NCI-H1092 (cell line): ENCODE measurements at places on chromosomes 11 and 22.

- no peak for DNase-seq
These were observed 186.3 kb downstream of the C11orf91 start for GRCh38 chr11:33514079-33514925.

DNA sequence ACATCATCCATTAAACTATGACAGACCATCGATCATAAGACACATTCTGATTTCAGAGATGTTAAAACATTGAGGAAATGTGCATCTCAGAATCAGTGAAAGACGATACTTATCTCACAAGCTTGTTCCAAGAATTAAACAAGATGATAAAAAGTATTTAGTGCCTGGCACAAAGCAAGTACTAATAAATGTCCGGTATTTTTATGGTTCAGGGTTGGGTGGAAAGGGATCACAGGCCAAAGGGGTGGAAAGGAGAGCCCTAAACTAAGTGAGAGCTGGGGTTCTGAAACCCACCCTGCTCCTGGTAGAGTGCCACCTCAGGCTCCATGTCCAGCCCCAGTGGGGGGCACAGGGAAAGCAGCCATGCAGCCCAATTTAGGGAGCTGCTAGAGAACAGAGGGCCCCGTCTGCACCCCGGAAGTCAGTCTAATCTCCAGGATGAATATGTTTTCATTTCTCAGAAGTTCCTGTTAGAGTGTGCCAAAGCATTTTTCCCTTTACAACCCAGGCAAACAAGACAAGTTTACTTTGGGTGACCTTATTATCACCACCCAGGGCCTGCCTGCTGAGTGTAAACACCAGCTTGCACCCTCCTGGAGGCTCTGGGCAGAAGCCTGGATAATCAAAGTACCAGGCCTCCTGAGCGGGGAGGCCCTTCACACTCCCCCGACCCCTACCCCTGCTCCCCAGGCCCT lies 3.8 kb upstream of the CREB3L1 start:
- DNase-seq, result no peak

DNA sequence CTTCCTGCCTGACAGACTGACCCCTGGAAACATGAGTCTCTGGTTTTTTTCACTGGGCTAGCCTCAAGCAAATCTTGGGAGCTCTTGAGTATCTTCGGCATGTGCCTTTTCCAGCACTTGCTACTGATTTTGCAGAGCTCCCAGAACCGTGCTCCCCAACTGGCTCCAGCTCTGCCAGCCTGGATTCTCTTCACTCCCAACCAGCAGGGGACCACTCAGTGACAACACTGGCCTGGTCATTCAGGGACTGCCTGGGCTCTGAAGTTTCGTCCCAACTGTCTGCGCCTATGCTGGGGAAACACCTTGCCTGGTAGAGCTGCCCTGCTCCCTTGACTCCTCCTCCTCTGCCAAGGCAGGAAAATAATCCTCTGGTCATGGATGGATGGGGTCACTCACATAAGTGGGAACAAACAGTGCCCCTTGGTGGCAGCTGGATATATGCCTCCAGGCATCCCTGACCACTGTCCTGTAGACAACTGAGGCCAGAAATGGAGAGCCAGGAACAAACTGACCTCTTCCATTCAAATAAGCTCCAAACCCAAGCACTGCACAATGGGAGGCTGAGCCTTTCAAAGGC lies 30.2 kb downstream of the POLDIP3 start:
- no peak for DNase-seq

DNA sequence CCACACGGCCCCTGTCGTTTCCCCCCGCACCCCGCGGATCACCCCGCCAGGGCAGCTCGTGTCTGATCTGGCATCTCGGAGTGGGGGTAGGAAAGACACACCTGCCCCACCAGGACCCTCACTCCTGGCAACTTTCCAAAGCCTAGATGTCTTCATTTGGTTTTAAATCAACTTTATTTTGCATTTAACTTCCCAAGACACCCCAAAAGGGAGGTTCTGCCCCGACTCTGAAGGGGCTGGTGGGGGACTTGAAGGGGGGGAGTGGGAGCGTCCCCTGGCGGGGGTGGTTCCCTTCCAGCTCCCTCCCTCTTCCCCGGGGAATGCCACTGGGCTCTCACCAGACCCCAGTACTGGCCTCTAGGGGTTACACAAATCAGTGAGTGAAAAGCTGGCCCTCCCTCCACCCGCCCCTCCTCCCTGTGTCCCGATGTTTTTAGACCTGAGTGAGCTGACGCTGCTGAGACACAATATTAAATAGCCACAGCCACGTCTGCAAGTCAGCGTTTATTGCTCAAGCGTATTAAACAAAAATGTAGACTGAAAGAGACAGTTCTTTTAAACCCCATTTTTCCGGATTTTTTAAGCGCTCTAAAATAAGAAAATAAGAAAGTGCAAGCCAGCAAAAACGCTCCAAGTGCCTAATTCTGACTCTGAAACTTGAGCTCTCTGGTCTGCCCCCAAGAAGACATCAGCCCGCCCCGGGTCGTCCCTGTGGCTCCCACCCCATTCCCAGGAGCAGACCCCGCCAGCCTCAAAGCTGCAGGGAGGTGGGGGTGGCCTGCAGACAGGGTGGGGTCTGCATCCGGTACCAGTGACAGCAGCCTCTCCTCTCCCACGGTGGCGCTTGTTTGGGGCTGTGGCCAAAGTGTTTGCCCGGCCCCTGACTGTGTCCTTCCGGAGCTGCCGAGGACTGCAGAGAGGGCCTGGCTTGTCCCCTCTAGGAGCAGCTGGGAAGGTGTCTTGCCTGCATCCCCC lies 1.1 kb upstream of the TTLL8 start:
- no peak for DNase-seq

DNA sequence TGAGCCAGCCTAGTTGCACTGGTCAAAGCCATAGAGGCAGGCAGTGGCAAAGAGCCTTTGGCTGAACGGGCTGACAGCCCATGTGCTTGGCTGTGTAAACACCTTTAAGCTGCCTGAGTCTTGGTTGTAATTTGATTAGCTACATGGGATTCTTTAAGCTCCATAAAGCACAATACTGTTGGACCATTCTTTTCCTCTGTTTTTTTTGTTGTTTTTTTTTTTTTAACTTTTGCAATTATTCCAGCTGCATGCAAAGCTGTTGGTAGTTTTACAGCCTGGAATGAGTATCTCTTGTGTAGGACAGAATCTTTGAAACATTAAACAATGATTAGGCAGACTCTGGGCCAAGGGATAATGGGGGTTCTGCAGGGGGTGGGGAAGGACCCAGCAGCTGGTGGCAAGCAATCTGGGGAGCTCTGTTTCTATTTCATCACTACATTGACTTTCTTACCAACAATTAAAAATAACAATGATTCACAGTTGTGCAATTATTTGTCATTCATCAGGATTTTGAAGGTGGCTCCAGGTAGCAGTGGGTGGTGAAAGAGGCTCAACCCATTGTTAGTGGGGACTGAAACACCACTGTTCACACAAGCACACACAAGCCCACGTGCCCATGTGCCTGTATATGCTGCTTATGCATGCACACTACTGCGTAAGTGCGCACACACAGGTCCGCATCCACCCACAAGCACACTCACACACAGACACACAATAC lies 69.5 kb upstream of the CSNK2A3 start:
- DNase-seq, result peak; percentile 16

DNA sequence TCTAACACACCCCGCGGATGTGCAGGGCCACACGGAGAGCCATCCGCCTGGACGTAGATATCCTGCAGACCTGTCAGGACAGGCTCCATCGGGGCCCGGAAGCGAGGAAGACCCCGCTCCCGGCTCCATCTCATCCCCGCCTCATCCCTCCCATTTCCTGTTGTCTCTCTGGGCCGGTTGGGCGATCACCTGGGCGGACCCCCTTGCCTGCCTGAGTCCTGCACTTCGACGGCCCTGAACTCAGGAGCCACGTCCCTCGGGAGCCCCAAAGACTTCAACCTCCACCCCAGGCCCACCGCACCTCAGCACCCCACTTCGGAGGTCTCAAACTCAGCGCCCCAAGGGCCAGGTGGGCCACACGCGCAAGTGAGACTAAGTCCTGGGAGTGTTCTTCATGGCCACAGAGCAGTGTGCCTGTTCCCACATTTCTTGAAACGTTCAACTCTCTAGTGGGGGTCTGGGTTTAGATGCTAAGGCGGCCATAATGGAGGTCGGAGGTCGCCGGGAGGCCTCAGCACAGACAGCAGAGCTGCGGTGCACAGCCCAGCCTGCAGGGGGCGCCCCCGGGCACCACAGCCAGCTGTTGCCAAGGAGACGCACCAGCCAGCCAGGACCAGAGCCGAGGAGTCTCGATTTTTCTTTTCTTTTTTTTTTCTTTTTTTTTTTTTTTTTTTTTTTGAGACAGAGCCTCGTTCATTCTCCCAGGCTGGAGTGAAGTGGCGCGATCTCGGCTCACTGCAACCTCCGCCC lies 26.0 kb upstream of the FADD start:
- DNase-seq, result no peak

DNA sequence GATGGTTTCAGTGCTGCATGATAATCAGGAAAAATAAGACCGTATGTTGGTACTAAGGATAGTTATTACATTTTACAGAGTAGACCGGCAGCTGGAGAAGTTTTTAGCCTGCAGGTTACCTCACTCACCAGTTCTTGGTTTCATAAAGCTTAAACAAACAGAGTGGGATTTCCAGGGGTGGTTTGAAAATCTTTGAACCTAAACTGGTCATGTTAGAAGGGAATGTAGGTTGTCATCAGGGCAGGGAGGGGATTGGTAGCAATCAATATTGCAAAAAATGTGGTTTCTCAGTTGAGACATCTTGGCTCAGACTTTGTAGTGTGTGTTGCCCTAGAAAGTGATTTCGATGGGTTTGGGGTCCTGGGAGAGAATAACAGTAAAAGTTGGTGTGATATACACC lies 17.5 kb downstream of the EXT2 start:
- DNase-seq, result no peak

DNA sequence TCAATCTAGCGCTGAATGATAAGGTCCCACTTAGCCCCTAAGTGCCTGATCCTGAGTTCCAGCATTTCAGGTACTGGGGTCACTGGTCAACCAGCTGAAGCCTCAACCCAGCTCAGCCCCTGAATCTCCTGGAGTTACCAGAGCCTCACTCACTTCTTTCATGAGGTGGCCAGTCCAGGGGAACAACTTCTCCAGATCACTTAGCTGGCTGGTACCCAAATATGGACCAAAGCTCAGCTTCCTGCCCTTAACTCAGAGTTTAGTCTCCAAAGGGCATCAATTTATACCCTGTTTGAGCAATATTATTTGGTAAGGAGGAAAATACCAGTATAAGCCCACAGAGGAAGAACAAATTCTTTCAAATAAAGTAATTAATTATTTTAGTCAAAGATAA lies 105.6 kb downstream of the SLC1A2 start:
- no peak for DNase-seq

GRCh38 chr11:44709281-44709562 lies 17.5 kb upstream of the TSPAN18 start:
- no peak for DNase-seq

- no peak for DNase-seq
These were observed 3.8 kb upstream of the SIPA1 start for GRCh38 chr11:65634109-65634436.

GRCh38 chr22:49962751-49963646 lies 2.4 kb downstream of the PIM3 start:
- DNase-seq, result no peak

DNA sequence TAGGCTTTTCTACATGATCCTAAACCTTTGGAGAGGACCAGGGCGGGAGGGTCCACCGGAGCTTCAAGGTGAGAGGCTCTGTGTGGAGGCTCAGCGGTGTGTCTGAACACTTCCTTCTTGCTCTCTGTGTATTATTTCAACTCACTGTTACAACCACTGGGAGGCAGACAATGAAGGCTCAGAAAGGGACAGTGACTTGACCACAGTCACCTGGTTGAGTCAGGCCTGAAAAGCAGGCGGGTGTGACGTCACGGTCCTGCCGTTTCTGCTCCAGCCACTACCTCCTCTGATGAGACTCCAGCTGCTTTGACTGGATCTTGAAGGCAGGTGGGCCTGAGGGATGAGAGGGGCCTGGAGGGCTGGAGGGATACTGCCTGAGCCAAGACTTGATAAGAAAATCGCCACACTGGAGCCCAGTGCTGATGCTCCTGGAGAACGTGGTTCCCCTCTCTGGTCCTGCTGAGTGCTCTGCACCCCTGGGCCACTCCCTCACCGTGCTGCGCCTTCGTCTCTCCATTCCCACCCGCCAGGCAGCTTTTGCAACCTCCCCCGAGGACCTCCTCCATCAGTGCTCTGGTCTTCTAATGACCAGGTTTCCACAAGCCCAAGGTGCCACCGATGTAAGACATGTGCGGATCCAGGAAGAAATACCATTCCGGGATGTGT lies 27.9 kb downstream of the KCNC1 start:
- DNase-seq, result no peak

GRCh38 chr22:50504369-50505211 lies 2.9 kb downstream of the LMF2 start:
- DNase-seq, result no peak

- peak; percentile 65 for DNase-seq
These were observed 66.3 kb downstream of the PAK1 start for GRCh38 chr11:77407613-77408012.
